ENCODE measurements at places on chromosomes 5 and 9.

GRCh38 chr5:145904743-145905142, 31.6 kb upstream of the SH3RF2 start:
- DNase-seq, result no peak

DNA sequence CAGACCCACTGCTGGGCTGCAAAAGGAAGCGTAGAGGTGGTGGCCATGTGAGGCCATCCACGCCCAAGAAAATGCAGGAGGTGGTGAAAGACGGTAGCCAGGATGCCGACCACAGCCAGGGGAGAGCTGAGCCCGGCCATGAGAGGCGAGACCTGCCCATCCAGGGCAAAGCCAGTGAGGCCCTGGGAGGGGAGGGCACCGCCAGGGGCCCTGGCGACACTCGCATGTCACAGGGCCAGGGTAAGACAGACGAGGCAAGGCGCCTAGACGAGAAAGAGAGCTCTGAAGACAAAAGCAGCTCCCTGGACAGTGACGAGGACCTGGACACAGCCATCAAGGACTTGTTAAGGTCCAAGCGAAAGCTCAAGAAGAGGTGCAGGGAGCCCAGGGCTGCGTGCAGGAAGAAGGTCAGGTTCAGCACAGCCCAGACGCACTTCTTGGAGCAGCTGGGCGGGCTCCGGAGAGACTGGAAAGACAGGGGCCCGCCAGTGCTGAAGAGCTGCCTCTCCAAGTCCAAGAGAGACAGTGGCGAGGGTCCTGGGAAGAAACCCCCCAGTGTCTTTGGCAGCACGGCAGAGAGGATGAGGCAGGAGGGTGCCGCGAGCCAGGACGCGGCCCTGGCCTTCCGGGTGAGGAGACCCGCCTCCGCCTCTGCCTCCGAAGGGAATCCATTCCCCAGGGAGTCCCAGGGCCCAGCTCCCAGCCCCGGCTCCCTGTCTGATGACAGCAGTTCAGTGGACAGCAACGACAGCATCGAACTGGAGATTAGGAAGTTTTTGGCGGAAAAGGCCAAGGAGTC, 6.9 kb downstream of the PPP1R26 start:
- DNase-seq, result no peak

DNA sequence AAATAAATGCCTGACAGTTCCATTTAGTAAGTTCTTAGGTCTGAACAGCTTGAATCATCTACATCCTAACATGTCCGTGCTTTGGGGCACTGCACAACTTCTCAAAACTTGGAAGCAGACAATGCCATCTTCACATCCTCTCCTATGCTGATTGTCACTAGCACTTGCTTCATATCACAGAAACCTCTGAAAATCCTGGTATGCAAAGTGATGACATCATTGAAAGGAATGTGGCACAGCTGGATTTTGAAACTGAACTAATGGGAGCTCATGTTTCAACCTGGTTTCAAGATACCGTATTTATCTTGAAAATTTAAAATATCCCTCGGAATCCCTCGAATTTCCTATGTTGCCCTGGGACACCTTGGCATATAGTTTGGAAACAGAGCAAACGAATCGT, 490.2 kb upstream of the DAP start:
- no peak for DNase-seq

GRCh38 chr5:169781420-169782345, 144.6 kb downstream of the DOCK2 start:
- no peak for DNase-seq

GRCh38 chr5:67549947-67550346, 353.3 kb upstream of the CD180 start:
- DNase-seq, result no peak

GRCh38 chr9:126287166-126287866, 39.3 kb upstream of the MVB12B start:
- DNase-seq, result no peak

GRCh38 chr5:264338-264737, 7.1 kb upstream of the PDCD6 start:
- DNase-seq, result no peak

GRCh38 chr5:74109344-74109743, 483.3 kb downstream of the ARHGEF28 start:
- DNase-seq, result no peak

DNA sequence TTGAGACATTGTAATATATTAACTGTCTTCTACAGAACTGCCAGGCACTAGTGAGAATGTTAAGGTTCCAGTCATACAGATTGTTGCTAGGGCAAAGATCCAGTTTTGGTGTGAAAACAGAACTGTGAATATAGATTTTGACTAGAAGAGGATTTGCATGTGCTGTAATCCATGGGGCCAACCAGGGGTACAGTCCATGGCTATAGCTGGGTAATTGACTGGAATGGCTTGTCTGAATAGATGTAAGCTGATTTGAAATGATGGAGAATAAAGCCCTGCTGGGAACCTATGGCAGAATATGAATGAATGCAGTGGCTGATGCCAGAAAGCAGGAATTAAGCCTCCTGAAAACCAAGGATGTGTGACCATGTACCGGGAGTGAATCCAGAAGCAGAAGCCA, 748.5 kb upstream of the CDH10 start:
- no peak for DNase-seq

GRCh38 chr9:70415041-70415440, 584 bp upstream of the KLF9 start:
- DNase-seq, result no peak

DNA sequence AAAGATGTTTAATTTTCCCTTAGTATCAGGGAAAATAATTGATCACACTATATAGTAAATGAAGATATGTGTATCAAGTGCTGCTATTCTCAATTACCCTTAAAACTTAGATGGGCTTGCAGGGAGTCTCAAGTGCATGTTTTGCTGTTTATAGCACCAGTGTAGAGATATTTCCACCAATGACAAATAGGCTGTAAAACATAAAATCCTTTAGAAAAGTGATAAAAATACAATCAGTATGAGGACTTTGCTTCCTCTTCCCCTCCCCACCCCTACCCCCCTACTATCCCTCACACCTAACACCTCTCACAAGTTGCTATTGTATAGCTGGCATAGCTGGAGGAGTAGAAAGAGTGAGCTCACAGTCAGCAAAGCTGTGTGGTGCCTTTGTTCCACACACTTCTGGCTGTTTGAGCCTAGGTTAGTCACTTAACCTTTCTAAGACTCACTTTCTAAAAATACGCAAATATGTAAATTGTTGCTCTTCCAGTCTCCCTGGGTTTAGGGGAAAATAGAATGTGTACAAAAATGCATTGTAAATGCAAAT, 93.1 kb downstream of the PDE4D start:
- DNase-seq, result no peak

GRCh38 chr5:54693936-54694657, 176.5 kb downstream of the SNX18 start:
- DNase-seq, result no peak

Data from NB4 (cell line).